ENCODE measurements at places on chromosomes 3 and 15.

- no peak for DNase-seq
These were observed 18.0 kb downstream of the SLC41A3 start for GRCh38 chr3:126065876-126066275.

- DNase-seq, result no peak
These were observed 21.3 kb upstream of the XYLB start for GRCh38 chr3:38325256-38325655.

DNA sequence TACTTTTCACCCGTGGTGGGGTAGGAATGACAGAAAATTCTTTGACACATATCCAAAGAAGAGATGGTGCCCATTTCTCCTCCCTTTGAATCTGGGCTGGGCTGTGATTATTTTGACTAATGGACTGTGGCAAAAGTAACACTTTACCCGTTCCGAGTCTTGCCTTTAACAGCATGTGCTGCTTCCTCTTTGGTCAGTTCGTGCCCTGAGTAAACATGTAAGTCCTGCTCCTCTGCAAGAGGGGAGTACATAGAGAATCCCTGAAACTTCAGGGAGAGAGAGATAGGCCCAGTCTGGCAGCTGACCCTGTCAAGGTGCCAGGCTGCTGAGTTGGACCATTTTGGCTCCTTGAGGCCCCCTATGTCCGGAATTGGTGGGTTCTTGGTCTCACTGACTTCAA lies 243.1 kb downstream of the EPHB1 start:
- DNase-seq, result no peak

GRCh38 chr3:17852217-17852616 lies 109.8 kb upstream of the TBC1D5 start:
- no peak for DNase-seq

GRCh38 chr3:34863485-34863884 lies 775.8 kb upstream of the ARPP21 start:
- DNase-seq, result no peak

DNA sequence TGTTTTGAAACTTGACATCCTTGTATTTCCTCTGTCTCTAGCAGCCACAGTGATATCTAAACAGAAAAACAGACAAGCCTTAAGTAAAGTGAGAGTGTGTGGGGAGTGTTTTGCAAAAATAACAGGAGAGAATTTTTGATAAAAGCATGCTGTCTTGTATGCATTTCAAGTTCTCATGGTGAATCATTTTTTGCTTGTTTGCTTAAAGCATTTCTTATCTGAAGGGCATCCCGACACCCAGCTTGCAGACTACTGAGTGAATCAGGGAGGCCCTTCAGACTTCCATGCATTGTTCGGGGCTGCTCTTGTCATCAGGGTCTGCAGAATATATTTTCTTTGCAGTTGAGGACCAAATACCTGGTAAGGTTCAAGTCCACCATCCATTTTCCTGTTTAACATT lies 8.5 kb downstream of the CGNL1 start:
- DNase-seq, result no peak

GRCh38 chr15:36278219-36278618 lies 301.2 kb upstream of the CDIN1 start:
- no peak for DNase-seq

- no peak for DNase-seq
These were observed 12.9 kb downstream of the CELF6 start for GRCh38 chr15:72307026-72307425.

GRCh38 chr3:147418808-147419701 lies 9.9 kb downstream of the ZIC1 start:
- peak; percentile 69 for DNase-seq

DNA sequence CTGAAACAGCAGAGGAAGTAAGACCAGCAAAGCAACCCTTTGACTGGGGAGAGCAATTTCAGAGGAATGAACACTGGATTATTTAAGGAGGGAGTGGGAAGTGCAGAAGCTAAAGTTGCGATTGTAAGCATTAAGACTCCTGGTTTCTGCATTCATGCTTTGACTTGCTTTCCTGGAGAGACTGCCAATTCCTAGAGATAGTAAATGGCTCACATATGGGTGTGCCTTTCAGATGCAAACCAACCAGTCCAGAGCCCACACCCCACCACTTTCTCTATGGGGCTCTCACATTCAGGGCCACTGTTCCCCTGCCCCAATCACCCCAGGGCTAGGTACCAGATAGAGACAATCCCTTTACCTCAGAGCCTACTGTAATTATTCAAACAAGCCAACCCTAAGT lies 200.9 kb upstream of the EIF1B start:
- no peak for DNase-seq

- no peak for DNase-seq
These were observed 106.1 kb upstream of the RGMA start for GRCh38 chr15:93195109-93195508.

- no peak for DNase-seq
These were observed 1.6 kb downstream of the SHF start for GRCh38 chr15:45185903-45186770.

GRCh38 chr3:30628901-30629590 lies 22.6 kb downstream of the TGFBR2 start:
- DNase-seq, result peak; percentile 18

- no peak for DNase-seq
These were observed 45.9 kb downstream of the IQCH start for GRCh38 chr15:67300266-67301025.

DNA sequence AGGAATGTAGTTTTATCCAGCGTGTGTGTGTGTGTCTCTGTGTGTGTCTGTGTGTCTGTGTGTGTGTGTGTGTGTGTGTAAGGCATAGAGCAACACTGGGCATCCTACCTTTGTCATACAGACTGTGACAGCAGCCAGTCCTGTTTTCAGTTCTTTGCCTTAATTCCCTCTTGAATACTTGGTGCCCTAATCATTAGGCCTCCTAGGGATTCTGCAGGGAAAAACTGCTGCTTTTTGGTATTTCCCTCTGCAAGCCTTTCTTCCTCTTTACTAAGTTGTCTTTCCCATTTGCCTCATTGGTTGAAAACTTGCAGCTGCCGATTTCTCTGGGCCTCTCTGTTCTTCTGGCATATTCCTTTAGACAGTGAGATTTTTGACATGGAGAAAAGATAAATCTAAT lies 9.2 kb downstream of the SLC25A36 start:
- no peak for DNase-seq

GRCh38 chr3:10317311-10317960 lies 3.5 kb downstream of the SEC13 start:
- DNase-seq, result peak; percentile 40

GRCh38 chr15:100461049-100461448 lies 67.7 kb downstream of the CERS3 start:
- DNase-seq, result no peak

GRCh38 chr15:34582461-34583371 lies 735 bp downstream of the GOLGA8B start:
- peak; percentile 34 for DNase-seq

DNA sequence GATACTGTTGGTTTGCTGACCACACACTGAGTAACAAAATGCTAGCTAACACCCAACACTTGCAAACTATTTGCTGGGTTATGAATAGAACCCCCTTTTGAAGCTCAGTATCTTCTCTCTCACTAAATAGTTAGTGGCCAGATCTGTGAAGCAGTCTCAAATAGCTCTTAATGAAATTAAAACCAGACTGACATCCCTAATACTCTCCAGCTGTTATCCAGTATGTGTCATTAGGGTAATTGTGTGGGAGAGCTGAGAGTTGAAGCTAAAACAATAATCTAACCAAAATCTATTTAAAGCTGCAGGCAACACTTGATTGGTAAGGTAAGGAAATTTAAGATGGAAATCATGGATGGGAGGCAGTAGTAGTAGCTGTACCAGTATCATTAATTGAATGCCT lies 110.4 kb upstream of the RORA start:
- DNase-seq, result no peak

- no peak for DNase-seq
These were observed 31.6 kb downstream of the SLC24A1 start for GRCh38 chr15:65653341-65653740.

DNA sequence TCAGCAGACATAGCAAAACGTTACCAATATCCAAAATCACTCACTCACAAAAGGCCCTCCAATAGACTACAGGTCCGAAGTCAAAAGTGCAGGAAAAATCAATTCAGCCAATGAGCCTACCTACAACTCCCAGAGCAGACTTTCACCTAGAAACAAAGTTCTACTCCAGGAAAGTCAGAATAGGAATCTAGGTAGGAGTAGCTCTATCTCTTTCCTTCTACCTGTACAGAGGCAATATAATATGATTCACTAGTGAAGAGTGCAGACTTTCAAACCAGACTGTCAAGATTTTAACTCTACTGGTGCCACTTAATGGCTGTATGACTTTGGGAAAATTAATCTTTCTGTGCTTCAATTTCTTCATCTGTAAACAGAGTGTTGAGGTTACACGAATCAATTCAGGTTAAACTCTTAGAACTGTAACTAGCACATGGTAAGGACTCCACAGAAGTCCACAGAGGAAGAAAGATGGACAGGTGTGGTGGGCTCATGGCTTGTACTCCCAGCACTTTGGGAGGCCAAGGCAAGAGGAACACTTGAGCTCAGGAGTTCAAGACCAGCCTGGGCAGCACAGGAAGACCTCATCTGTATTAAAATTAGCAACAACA lies 9.4 kb downstream of the DCUN1D1 start:
- DNase-seq, result peak; percentile 37

DNA sequence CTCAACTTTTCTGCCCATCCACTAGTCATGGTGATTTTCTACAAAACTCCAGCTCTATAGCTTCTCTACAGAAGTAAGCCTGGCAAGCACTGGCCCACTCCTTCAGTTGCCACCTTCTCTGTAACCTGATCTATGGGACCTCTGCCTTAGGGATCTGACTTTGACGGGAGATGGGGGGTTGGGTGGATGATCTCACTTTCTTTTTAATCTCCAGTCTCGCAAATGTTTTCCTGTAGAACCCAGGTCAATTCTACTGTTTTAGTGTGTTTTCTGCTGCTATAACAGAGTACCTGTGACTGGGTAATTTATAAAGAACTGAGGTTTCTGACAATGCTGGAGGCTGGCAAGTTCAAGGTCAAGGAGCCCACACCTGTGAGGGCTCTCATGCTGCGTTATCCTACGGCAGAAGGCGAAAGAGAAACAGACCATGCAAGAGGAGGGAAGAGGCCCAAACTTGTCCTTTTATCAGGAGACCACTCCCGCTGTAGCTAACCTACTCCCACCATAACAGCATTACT lies 189.9 kb upstream of the THRB start:
- no peak for DNase-seq

GRCh38 chr15:68543165-68544008 lies 35.4 kb upstream of the CORO2B start:
- DNase-seq, result peak; percentile 62

GRCh38 chr15:56795502-56795901 lies 62.2 kb upstream of the ZNF280D start:
- DNase-seq, result no peak

- DNase-seq, result no peak
These were observed 318.7 kb upstream of the C2CD4B start for GRCh38 chr15:62483814-62484213.

GRCh38 chr3:147113293-147114044 lies 292.9 kb downstream of the ZIC4 start:
- no peak for DNase-seq

DNA sequence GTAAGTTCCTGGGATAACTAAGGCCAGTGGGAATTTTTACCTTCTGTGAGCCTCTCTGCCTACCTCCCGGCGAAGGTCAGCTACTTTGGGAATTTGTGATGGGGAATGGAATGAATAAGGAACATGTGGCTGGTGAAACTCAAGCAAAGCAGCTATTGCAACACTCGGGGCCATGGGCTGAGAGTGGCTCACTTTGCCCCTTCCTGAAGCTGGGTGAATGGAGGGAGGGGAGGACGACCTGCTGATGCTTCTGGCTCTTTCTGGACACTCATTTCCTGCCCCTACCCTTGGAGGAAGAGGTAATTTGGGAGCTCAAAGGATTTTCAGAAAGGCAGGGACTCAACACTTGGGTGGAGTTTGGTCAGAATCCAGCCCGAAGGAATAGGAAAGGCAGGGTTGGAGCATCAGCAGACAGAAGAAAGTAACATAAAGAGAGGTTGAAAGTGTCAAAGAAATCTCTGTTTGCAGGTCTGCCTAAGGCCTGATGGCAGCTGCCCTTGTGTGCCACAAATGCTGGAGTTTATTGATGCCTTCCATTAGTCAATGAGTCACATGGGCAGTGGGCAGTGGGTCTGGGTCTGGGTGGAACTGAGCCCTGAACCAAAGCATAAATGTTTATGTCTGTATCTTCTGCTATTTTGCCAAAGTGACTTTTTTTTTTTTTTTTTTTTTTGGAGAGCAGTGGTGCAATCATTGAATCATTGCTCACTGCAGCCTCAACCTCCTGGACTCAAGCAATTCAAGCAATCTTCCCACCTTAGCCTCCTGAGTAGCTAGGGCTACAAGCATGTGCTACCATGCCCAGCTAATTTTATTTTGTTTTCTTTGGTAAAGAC lies 12.4 kb downstream of the LAMP3 start:
- no peak for DNase-seq

GRCh38 chr3:127213381-127213918 lies 20.5 kb downstream of the PRR23E start:
- no peak for DNase-seq
